ENCODE measurements at places on chromosomes 7 and 10. TPM values are rescaled to one million over a fixed set of nuclear protein-coding genes. Genes with fewer than 3 reads are reported as not detected.

Gene MAPK8
- 46.5 TPM for total RNA-seq

DNA sequence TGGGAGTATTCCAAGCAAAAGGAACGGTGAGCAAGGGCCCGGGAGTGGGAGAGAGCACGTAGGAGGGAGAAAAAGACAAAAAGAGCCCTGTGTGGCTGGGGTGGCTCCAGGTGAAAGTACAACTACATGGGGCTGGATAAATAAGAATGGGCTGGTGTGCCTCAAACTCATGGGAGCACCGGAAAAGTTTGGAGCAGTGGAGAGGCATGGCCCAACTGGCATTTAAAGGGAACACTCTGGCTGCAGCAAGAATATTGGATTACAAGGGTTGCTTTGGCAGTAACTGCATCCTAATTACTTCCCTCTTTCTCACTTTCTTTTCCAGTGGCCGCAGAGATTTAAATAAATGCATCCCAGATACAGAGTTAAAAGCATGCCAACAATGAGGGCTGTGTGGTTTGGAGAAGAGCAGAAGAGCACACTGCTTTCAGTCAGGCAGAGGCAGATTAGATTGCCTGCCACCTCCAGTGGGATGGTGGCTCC, 39.1 kb upstream of the HERPUD2 start:
- no peak for DNase-seq
- no peaks in the 10 kb centered on the region for H3K36me3 ChIP-seq
- no peaks in the 10 kb centered on the region for H3K27me3 ChIP-seq
- H3K4me3 ChIP-seq, result no peak overlapping the region
- no peak overlapping the region for H3K27ac ChIP-seq

GRCh38 chr10:114499630-114500190, 95.4 kb upstream of the AFAP1L2 start:
- H3K36me3 ChIP-seq, result no peaks in the 10 kb centered on the region
- H3K27ac ChIP-seq, result no peak overlapping the region
- no peak overlapping the region for H3K4me3 ChIP-seq
- no peak for DNase-seq

Gene FAM20C
- 41.3 TPM for total RNA-seq

DNA sequence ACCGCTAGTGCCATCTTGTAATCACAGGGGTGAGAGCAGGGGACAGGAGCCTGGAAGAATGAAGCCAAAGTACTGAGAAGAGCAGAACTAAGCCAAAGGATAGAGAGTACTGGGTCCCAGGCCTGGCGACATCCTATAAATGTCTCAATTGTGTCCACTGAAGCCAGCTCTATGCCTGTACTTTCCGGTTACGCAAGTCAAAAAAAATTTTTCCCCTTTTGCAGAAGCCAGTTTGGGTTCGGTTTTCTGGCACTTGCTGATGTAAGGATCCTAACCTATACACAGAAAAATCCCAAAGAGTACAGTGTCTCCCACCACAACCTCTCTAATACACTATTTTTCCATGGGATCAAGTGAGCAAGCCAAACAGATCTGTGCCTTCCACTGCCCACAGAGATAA, 61.1 kb downstream of the PLXNA4 start:
- no peaks in the 10 kb centered on the region for H3K27me3 ChIP-seq
- H3K4me1 ChIP-seq, result no peaks in the 10 kb centered on the region
- H3K4me3 ChIP-seq, result no peak overlapping the region
- DNase-seq, result no peak

DNA sequence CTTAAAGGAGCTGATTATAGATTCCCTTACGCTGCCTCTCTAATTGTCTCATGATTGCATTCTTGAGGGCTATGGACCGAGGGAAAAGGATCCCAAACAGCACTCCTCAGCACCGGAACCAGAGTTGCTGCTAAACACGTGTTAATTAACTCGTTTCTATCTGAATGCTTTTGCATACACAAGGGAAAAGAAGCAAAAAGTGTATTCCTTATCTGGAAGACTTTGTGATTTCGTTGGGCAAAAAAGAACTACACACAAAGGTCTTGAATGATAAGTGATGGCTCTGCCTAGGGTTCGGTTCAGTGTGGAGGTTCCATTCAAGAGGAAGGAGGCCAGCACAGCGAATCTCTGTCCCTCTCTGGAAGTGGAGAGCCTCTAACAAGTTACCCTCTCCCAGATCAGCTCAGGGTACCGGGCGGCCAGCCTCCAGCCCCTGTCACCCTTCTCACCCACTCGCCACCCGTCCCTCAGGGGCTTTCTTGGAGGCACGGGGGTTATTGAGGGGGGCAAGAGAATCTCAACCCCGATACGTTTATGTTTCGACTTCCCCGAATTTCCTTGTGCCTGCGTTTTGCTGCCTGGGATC, 515 bp upstream of the SLC4A2 start:
- H3K27me3 ChIP-seq, result no peaks in the 10 kb centered on the region
- no peak for DNase-seq
- H3K36me3 ChIP-seq, result peaks cover 9% of the 10 kb centered on the region
- peaks cover 64% of the 10 kb centered on the region for H3K4me1 ChIP-seq
- peak overlapping the region; percentile 88 for H3K4me3 ChIP-seq
- peak overlapping the region; percentile 90 for H3K27ac ChIP-seq

Gene STX1A
- total RNA-seq, result 5.8 TPM

Gene HOXA4
- total RNA-seq, result 1.8 TPM

DNA sequence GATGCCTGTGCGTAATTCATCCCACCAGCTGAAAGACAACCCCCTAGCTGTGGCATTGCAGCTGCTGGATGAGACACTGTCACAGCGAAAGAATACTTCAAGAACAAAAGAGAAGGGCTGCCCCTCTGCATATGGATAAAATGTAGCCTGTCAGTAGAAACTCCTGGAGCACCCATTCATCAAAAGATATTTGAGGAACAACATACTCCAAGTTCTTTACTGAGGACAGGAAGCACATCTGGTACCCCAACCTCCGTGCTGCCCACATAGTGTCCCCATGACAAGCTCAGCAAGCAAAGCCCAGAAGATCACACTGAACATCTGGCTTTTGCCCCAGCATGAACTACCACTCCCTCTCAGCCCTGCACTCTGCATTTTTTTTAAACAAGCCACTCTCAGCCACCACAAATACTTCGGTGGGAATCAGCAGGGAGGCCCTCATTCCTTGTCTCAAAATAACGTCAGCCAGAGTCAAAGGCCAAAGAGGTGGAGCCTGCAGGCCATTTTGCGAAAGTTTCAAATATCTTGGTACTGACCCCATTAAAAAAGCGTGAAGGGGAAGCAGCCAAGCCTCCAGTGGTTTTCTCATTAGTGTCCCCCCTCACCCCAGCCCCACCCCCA, 1.7 kb downstream of the CREB3L2 start:
- peaks cover 24% of the 10 kb centered on the region for H3K4me1 ChIP-seq
- peak; percentile 37 for DNase-seq
- H3K27ac ChIP-seq, result peak overlapping the region; percentile 95
- no peaks in the 10 kb centered on the region for H3K36me3 ChIP-seq
- peak overlapping the region; percentile 98 for H3K4me3 ChIP-seq

Gene ELFN1
- total RNA-seq, result 1.0 TPM

- no peaks in the 10 kb centered on the region for H3K36me3 ChIP-seq
- no peak overlapping the region for H3K4me3 ChIP-seq
- no peak for DNase-seq
- H3K4me1 ChIP-seq, result no peaks in the 10 kb centered on the region
- H3K27me3 ChIP-seq, result no peaks in the 10 kb centered on the region
- H3K27ac ChIP-seq, result no peak overlapping the region
Observed at GRCh38 chr10:200405-200804, 65.2 kb downstream of the ZMYND11 start.

Gene CDNF
- total RNA-seq, result 1.7 TPM

DNA sequence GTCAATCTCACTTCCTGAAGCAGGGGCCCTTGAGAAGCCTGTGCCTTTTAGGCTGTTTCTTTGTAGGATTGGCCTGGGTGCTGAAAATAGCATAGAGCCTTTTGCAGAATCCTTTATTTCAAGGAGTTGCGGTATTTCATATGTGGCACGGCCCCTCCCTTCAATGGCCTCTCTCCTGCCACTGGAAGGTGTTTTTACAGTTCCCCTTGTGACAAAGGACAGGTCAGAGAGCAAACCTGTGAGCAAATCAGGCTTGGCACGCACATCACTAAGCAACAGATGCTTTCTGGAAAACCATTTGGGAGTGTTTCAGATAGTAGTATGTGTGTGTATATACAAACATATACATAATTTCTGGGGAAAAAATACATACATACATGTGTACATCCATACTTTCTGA, 388.6 kb upstream of the C7orf33 start:
- no peak overlapping the region for H3K27ac ChIP-seq
- H3K36me3 ChIP-seq, result no peaks in the 10 kb centered on the region
- no peak for DNase-seq
- no peaks in the 10 kb centered on the region for H3K4me1 ChIP-seq
- H3K4me3 ChIP-seq, result no peak overlapping the region

DNA sequence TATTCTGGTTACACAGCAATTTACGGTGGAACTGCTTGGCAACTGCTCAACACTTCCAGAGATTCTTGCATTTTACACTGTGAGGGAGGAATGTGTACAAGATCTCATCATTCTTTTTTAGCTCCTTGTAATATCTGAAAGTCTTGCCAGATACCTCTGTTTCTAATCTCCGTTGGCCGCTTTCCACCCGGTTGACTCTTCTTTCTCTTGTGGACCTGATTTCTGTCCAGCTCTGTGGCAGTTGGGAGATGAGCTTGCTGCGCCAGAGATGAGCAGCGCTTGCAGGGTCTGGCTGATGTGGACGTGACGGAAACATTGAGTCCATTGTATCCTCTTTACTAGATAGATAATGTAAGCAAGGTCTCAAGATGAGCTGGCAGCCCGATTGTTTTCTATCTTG, 27.6 kb downstream of the SPAG6 start:
- H3K36me3 ChIP-seq, result no peaks in the 10 kb centered on the region
- H3K27me3 ChIP-seq, result no peaks in the 10 kb centered on the region
- H3K4me3 ChIP-seq, result no peak overlapping the region
- no peaks in the 10 kb centered on the region for H3K4me1 ChIP-seq
- DNase-seq, result no peak
- no peak overlapping the region for H3K27ac ChIP-seq

Gene IRF5
- total RNA-seq, result 10.7 TPM

- H3K27me3 ChIP-seq, result no peaks in the 10 kb centered on the region
- no peak overlapping the region for H3K27ac ChIP-seq
- no peaks in the 10 kb centered on the region for H3K4me1 ChIP-seq
- no peak overlapping the region for H3K4me3 ChIP-seq
Observed at GRCh38 chr7:37977243-37977642, 56.8 kb downstream of the EPDR1 start.

- DNase-seq, result peak; percentile 90
- H3K4me3 ChIP-seq, result peak overlapping the region; percentile 100
- peaks cover 8% of the 10 kb centered on the region for H3K4me1 ChIP-seq
- H3K27ac ChIP-seq, result peak overlapping the region; percentile 98
- H3K36me3 ChIP-seq, result no peaks in the 10 kb centered on the region
Observed at GRCh38 chr10:12042409-12042796, 206 bp downstream of the UPF2 start.

DNA sequence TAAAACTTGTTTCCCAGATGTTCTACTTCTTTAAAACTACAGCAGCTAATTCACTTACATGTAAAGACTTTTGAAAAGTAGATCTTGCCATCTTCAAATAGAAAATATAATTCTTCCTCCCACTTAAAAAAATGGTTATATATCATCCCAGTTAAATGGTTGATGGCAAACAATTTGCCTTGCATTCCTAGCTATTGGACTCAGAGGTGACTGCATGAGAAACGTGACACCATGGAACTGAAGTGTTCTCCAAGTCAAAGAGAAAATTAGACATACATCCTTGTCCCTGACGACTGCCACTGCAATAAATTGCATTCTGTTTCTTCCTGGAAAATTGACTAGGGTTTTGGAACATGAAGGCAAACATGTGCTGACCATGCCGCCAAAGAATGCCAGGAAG, 95.0 kb upstream of the POM121L12 start:
- DNase-seq, result no peak
- H3K27ac ChIP-seq, result no peak overlapping the region
- no peaks in the 10 kb centered on the region for H3K36me3 ChIP-seq
- H3K27me3 ChIP-seq, result no peaks in the 10 kb centered on the region
- no peaks in the 10 kb centered on the region for H3K4me1 ChIP-seq

- H3K36me3 ChIP-seq, result no peaks in the 10 kb centered on the region
- H3K27me3 ChIP-seq, result no peaks in the 10 kb centered on the region
- DNase-seq, result no peak
- no peaks in the 10 kb centered on the region for H3K4me1 ChIP-seq
- H3K4me3 ChIP-seq, result no peak overlapping the region
Observed at GRCh38 chr7:113026941-113027340, 59.7 kb downstream of the GPR85 start.

DNA sequence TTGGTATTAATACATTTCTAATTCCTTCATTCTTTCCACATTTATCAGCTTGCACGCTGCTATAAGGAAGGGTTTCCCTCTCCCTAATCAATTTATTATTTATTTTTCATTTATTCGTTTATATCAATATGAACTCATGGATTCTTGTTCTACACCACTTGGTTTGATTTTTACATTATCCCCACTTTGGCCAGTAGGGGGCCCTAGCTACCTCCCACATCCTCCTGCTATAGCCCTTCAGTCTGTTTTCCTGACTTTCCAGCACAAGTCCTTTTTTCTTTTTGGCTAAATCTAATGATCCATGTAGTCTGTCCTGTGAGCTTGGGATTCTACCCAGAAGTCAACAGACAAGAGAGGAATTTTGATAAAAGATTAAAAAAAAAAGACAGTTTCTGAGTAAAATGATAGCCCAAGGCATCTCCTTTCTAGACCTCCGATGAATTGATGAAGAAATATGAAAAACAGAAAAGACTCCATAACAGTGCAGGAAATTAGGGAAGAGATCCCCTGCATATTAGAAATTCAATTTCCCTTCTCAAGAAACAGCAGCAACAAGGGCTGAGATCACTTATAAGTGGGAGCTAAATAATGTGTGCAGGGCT, 47.7 kb downstream of the LYZL2 start:
- DNase-seq, result peak; percentile 34
- peak overlapping the region; percentile 26 for H3K27ac ChIP-seq
- no peaks in the 10 kb centered on the region for H3K27me3 ChIP-seq
- no peaks in the 10 kb centered on the region for H3K36me3 ChIP-seq
- no peak overlapping the region for H3K4me3 ChIP-seq
- peaks cover 26% of the 10 kb centered on the region for H3K4me1 ChIP-seq

DNA sequence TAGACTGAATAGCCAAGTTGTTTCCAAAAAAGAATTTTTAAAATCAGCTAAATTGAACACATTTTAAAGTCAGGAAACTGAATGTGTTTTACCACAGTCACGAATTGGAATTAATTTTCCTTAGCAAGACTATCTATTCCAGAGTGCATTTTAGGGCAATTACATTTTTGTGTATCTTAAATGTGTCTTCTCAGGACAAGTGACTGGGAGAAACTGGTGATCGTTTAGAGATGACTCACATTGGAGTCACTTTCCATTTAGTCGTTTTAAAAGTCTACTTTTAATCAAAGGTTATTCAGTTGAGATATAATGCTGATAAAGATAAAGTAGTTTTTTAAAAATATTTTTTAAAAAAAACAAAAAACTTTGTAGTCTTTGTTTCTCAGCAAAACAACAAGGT, 191.7 kb upstream of the SLC26A5 start:
- H3K4me3 ChIP-seq, result no peak overlapping the region
- no peak for DNase-seq
- H3K36me3 ChIP-seq, result no peaks in the 10 kb centered on the region
- no peaks in the 10 kb centered on the region for H3K4me1 ChIP-seq
- H3K27me3 ChIP-seq, result no peaks in the 10 kb centered on the region

- no peak overlapping the region for H3K4me3 ChIP-seq
- no peaks in the 10 kb centered on the region for H3K4me1 ChIP-seq
- H3K36me3 ChIP-seq, result no peaks in the 10 kb centered on the region
- no peaks in the 10 kb centered on the region for H3K27me3 ChIP-seq
- DNase-seq, result no peak
Observed at GRCh38 chr10:83941189-83941588, 198.1 kb upstream of the GHITM start.

Gene SLC26A5
- 0.88 TPM for total RNA-seq
